ENCODE measurements at places on chromosomes 4 and X.

DNA sequence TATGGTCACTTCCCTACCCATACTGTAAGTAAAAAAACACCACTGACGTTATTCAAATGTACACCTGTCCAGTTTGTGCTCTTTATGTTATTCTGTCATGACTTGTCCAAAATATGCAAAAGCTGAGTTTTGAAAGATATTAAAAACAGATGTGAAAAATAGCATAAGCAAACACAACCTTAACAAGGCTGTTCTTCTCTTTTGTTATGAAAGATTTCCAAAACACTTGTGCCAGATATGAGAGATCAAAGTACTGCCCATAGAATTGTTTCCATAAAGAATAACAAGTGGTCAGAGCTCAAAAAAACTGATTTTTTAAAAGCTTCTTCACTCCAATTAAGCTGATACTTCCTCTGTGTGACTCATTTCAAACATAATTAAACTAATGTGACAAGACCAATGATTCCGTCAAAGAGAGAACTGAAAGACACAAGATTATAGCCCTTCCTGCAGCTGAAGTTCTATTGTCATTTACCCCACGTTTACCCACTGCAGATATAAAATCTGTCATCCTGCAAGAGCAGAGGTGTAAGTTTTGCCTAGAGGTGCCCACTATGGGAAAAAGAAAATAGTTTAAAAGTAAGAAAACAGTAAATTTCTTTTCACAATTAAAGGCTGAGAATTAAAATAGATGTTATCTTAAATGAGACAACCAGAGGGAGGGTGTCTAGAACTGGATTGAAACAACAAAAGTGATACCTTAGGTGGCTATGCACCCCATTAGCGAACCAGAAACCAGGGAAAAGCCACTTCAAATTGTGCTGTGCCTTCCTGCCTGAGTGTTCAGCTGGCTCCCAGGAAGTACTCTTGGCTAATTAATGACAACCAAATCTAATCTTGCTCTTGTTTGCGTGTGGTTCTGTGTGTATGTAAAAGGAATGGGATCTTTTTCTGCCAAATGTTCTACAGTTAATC, 30.1 kb downstream of the RASSF6 start:
- no peak for DNase-seq

- DNase-seq, result no peak
Measured at GRCh38 chrX:90883479-90883878, 551.2 kb upstream of the PABPC5 start.

- DNase-seq, result no peak
Measured at GRCh38 chr4:100049872-100050271, 99.8 kb upstream of the H2AZ1 start.

DNA sequence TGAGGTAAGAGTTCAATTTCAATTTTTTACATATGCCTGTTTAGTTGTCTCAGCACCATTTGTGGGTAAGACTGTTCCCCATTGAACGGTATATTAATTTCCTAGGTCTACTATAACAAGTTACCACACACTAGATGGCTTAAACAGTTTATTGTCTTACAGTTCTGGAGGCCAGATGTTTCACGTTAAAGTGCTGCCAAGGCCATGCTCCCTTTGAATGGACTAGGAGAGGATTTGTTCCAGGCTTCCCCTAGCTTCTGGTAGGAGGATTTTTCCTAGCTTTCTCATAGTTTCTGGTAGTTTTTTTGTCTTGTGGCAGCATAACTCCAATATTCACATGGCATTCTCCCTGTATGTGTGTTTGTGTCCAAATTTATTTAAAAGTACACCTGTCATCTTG, 149.3 kb upstream of the CYSLTR1 start:
- DNase-seq, result no peak

DNA sequence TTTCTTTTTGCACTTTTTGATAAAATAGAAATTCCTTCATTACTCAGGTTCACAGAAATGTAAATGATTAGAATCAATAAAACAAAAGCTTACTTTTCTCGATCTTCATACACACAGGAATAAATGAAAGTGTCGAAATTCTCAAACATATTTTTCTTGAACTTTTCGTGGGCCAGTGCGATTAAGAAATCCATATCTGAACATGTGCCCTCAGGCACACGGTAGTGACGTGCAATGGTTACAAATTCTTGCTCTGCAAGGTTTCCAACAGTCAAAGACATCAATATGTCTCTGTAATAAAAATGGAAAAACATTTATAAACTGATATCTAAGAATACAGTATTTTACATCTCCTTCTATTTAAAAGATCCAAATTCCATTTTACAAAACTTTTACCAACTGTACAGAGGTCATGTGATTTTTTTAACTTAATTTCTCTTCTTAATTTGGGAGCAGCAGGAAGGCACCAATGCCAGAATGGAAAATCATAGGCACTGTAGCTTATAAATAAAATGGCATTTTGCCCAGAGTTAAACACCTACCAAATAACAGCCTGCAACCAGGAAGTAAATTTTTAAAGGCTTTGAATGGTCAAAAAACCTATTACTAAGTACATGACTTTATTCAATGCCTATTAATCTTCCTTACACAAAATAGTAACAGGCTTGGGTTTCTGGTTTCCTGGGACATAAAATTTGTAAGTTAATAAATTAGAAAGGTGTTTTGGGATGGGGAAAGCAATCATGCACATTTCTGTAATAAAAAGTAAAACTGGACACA, 165.0 kb downstream of the EFHC2 start:
- DNase-seq, result no peak

- DNase-seq, result no peak
Measured at GRCh38 chr4:154618708-154619315, 6.4 kb upstream of the FGG start.

DNA sequence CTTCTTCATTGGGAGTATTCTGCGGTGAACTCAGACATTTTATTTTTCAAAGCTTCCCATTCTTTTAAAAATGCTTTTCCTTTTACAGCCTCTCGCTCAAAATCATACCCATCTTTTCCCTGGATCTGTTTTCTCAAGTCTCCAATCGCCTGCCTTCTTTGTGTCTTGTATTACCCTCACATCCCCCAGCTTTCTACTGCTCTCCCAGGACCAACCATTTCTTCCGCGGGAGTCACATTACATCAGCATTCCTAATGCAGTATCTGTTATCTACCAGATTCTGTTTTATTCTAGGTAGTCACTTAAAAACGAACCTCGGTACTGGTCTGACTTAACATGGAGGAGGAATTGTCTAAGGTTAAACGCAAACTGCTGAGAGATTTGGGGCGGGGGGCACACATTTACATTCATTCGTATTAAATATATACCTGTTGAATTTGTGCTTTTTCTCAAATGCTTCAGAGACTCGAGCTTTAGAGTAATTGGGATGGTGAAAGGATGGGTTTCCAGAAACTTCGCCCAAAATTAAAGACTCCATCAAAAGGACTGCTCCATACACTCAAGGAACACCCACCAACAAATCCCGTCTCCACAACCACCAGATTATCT, 493 bp upstream of the UCHL1 start:
- no peak for DNase-seq

DNA sequence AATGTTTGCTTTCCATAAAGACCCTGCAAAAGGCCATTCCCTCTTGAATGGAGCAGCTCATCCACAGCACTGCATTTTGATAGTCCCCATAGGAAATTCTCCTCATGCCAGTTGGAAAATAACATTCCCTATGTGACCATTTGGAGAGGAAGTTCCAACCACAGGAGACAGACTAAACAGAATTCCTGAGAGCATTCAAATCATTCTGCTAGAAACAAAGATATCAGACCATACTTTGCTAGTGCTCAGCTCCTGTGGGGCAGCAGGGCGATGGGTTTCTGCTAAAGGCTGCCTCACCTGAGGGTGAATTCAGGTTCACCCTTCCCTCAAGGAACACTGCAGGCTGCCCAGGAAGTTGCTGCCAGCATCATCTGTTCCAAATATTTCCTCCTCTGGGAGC, 58.8 kb downstream of the LNX1 start:
- no peak for DNase-seq

- DNase-seq, result no peak
Measured at GRCh38 chrX:121831601-121832000, 784.2 kb downstream of the GLUD2 start.

DNA sequence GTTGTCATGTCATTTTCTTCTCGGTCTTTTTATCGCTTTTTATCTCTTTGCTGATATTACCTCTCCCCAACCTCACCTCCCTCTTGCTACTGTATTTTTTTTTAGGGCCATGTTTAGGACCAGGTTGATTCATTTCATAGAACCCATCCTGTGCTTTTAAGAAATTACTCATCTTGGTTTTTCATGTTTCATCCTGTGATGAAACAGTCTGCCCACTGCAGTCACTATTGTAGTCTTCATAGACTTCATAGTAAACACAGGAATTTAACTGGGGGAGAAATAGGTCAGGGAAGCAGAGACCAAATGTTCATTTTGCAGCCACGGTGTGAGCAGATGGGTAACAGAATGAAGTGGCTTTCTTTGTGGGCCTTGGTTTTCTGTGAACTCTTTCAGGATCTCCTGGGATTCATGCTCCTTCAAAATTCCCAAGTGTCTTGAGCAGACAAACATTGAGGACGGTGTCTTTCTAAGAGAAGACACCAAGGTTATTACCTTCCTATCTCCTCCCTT, 161.8 kb downstream of the NAA11 start:
- DNase-seq, result no peak

DNA sequence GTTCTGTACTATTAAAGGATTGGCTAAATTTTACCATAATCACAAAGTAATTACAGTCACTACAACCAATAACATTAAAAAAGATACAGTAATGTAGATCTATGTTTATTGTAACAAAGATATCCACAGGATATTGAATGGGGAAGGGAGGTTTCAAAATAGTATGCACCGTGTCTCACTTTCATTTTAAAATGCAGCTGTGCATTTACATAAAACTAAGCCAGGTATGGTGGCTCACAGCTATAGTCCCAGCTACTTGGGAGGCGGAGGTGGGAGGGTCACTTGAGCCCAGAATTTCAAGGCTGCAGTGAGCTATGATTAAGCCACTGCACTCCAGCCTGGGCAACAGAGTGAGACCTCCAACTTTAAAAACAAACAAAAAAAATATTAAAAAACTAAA, 8.5 kb downstream of the SRP72 start:
- DNase-seq, result no peak
